Stimulated activated CD8-positive, alpha-beta memory T cell treated with anti-CD3 and anti-CD28 coated beads, Interleukin-2, amount 100 ng/mL, for 1 hour (primary cell): ENCODE measurements at places on chromosomes 16 and 17.

GRCh38 chr17:20702692-20703091 lies 123.2 kb downstream of the CDRT15L2 start:
- DNase-seq = peak; percentile 6

DNA sequence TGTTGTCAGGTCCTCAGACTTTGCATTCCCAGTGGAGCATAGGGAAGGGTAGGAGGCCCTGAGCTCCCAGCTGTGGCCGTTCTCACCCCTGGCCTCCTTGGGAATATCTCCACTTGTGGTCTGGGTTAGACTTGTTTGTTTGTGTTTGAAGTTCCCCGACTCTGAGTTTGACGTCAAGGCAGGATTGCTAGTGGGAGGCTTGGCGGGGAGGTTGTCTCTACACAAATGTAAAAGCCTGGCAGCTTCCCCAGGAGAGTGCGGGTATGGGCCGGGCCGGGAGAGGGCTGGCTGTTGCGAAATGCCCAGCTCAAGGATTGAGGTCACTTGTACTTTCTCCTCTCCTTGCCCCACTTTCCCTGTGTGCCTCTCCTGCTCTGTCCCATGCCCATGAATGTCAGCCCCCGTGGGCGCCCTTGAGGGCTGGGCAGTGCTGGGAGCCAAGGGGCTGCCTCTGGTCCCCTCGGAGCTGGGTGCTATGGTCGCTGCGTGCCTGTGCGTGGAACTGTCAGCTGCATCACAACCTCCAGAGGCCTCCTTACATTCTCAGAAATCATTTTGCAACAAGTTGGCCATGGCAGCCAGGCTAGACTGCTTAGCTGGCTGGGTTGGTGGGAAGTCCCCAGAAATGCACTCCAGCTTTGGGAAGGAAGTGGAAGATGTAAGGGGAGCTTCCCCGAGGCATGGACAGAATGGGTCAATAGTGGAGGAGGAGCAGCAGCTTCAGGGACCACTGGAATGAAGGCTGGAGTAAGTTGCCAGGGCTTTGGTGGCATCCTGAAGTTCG lies 84.3 kb downstream of the KSR1 start:
- no peak for DNase-seq

- no peak for DNase-seq
Observed at GRCh38 chr16:49405530-49405929, 31.9 kb downstream of the C16orf78 start.

- no peak for DNase-seq
Observed at GRCh38 chr17:77610972-77611521, 347.5 kb upstream of the TNRC6C start.

- DNase-seq = no peak
Observed at GRCh38 chr16:81266680-81267095, 28.2 kb downstream of the BCO1 start.

- DNase-seq = no peak
Observed at GRCh38 chr17:78294356-78294755, 62.9 kb downstream of the TMEM235 start.

GRCh38 chr16:80150978-80151721 lies 389.6 kb upstream of the DYNLRB2 start:
- no peak for DNase-seq

- no peak for DNase-seq
Observed at GRCh38 chr16:75271441-75272096, 20.1 kb upstream of the BCAR1 start.

DNA sequence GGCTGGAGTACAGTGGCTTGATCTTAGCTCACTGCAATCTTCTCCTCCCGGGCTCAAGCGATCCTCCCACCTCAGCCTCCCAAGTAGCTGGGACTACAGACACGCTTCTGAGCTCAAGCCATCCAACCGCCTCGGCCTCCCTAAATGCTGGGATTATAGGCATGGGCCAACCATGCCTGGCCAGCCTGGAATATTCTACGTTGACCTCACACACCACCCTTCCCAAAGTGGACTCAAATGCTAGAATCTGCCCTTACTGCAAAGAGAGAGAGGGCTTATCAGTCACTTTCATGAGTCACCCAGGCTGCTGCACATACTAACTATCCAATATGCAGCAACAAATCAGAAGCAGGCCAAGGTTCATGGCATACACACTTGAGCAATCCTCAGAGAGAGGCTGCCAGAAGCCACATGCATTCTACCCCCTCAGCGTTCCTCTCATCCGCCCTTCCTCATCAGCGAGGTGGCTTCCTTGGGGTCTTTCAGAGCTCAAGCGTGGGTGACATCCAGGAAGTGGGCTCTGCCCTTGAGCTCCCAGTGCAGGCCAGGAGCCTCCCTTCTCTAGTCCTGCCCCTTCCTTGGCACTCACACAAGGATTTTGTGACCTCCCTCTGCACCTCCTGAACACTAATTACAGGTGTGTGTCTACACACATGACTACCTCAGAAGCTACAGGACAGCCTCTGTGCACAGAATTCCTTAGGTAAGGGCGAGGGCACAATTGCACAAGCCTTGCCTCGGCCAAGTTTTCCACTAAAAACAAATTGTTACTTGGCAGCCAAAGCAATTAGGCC lies 24.8 kb upstream of the SIAH1 start:
- DNase-seq = no peak

GRCh38 chr16:80518436-80518835 lies 22.4 kb upstream of the DYNLRB2 start:
- no peak for DNase-seq

DNA sequence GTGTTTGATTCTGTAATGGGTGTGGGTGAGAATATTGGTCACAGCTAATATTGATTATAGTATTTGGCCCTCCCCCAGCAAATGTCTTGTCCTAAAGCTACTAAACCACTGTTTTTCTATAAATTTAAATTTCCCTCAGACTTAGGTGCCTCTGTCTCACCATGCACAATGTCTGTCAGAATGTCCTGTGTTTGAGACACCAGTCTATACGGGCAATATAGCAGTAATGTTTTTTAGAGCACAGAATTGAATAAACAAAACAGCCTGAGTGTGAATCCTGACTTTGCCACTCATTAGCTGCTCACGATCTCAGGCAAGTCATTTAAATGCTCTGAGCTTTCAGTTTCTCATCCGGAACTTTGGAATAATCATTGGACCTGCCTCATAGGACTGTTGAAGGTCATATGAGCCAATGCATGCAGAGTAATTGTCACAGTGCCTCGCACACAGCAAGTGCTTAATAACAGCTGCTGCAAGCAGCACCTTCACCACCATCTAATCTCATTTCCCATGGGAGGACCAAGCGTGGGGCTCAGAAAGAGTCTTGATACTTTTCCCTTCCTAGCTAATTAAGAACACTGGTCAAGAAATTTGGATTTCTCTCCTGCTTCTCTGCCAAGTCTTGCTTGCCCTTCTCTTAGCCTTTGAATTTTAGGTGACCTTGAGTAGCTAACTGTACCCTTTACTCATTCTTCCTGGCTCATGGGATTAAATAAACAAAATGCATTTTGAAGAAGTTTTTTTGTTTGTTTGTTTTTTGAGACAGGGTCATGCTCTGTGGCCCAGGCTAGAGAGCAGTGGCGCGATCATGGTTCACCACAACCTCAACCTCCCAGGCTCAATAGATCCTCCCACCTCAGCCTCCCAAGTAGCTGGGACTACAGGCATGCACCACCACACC lies 9.8 kb downstream of the HLF start:
- DNase-seq = no peak

GRCh38 chr17:35877345-35878029 lies 2.7 kb downstream of the CCL5 start:
- DNase-seq = no peak

- DNase-seq = no peak
Observed at GRCh38 chr16:67105246-67105645, 4.5 kb upstream of the PHAF1 start.

GRCh38 chr16:57277586-57277985 lies 6.9 kb downstream of the PLLP start:
- DNase-seq = no peak

GRCh38 chr16:11181899-11182279 lies 74.1 kb downstream of the SOCS1 start:
- DNase-seq = no peak

DNA sequence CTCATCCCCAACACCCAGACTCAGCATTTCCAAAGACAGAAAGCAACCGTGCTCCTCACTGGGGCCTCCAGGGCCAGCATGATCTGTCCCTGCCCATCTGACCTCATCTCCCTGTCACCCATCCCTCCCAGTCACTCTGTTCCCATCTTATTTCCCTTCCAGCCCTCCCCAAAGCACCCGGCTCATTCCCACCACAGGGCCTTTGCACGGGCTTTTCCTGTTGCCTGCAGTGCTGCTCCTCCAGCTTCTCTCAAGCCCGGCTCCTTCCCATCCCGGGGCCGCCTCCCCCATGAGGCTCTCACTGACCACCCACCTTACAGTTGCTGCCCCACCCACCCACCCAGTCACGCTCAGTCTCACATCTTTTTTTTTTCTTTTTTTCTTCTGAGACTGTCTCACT lies 54.8 kb downstream of the RMI2 start:
- DNase-seq = no peak

- DNase-seq = no peak
Observed at GRCh38 chr16:5903153-5903552, 805.6 kb upstream of the EEF2KMT start.

- no peak for DNase-seq
Observed at GRCh38 chr16:23823475-23824384, 12.1 kb upstream of the PRKCB start.

GRCh38 chr17:37134050-37134449 lies 185.3 kb downstream of the AATF start:
- no peak for DNase-seq

DNA sequence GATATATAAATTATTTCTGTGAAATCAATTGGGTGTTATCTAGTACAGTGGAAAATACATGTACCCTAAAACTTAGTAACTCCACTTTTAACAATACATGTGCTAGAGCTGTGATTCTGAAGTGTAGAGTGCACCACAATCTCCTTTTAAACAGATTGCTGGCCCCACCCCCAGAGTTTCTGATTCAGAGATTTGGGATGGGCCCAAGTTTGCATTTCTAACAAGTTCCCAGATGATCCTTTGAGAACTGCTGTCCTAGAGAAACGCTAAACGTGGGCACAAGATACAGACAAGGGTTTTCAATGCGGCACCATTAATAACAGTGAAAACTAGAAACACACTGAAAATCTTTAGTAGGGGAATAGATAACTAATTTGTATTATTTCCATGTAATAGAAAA lies 49.2 kb downstream of the NXPH3 start:
- DNase-seq = no peak

DNA sequence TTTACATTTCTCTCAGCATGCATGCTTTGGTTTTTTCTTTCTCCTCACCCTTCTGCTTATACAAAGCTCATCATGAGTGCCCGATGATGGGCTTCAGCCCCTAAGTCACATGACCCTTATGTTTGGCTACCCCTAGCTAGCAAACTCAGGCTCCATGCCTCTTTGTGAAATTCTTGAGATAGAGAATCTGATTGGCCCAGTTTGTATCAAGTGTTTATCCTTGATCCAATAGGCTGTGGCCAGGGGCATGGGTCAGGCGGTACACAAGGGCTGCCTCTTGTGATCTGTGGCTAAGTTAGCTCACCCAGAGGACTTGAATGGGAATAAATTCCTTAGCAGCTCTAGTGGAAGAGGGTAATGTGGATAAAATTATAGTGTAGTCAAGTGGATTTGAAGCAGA lies 11.5 kb upstream of the TOX3 start:
- no peak for DNase-seq

DNA sequence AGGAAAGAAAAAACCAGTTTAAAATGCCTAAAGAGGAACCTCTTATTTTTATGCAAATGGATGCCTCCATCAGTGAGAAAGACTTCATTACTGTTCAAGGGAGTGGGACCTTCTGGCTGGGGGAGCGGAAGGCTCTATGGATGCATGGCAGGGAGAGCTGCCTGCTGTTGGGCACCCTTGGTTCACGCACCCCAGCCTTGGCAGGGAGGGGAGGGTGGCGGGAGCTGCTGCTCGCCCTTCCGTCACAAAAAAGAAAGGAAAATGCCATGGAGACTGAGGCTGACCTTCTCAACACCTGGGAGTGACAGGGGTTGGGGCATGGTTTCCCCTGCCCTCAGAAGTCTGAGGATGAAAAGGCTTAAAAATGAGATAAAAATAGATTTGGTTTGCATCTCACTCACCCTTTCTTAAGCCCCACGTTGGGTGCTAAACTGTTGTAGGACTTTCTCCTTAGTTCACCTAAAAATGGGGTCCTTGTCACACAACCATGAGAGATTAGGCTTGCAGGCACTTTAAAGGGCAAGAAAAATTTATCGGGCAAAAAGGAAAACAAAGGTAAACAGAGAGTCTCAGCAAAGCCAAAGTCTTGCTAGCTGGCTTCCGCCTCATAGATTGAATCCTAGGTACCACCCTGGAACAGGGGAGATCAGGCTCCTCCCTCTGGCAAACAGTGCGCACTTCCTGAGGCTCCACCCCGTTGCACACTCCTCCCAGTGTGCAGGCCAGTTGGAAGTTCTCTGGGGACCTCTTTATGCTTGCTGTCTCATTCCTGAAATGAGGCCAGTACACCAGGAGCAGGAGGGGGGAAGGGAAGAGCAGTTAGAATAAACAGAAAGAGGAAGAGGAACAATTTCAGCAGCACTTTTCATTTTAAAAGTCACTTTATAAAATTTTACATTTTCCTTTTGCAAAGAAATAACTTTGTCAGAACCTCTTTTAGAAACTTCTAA lies 31.6 kb downstream of the PHKB start:
- DNase-seq = no peak

DNA sequence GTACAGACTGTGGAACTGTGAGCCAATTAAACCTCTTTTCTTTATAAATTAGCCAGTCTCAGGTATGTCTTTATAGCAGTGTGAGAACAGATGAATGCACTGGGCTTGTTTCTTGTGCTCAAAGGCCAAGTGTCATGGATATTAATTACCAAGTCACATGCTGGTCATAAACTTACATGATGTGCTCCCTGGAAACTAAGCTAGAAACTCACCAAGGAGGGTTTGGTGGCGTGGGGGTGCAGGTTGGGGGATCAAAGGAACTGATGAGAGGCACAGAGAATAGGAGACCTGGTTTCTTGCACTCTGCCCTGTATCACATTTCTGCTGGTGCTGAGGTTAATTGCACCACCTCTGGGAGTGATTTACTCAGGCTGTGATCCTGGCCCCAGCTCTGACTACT lies 31.2 kb upstream of the TMC5 start:
- no peak for DNase-seq

GRCh38 chr17:50511058-50511457 lies 2.8 kb downstream of the MYCBPAP start:
- no peak for DNase-seq

GRCh38 chr17:31068291-31068690 lies 26.5 kb upstream of the NF1 start:
- DNase-seq = peak; percentile 4

DNA sequence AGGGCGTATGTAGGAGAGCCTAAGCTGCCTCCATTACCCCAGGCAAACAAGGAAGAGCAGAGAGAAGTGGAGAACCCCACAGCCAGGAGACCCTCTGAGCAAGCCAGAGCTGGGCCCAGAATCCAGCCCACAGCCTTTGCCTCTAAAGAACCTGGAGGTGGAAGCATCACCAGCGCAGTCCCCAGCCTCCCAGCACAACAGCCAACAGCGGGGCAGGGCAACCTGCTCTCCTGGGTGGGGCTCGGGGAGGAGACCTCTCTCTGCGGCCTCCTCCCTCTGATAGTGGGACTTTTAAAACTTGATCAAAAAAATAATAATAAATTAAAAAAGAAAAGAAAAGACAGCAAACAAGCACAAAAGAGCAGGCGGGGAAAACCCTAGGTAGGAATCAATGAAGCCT lies 45.9 kb downstream of the AXIN2 start:
- no peak for DNase-seq

- no peak for DNase-seq
Observed at GRCh38 chr17:48717367-48718226, 4.7 kb downstream of the PRAC1 start.
